Activated CD4-positive, alpha-beta T cell treated with anti-CD3 and anti-CD28 coated beads, Interleukin-2, amount 50 U/mL, for 1 hour (primary cell): ENCODE measurements at places on chromosomes 7 and 10.

DNA sequence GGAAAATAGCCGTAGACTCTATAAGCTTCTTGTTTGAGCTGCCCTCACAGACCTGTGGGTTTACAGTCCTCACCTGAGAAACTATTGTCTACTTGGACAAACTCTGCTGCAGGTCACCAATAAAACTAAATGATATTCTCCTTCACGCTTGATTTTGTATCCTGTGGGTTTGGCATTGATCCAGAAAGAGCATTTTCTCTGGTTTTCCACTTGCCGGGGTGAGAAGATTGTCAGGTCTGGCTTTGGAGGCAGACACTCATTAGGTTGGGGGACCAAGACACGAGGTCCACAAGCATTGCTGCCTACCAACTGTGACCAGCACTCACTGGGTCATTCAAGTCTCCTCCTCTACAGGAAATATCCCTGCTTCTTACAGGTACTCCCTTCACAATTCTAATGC lies 68.5 kb downstream of the CDC14C start:
- no peak for DNase-seq

DNA sequence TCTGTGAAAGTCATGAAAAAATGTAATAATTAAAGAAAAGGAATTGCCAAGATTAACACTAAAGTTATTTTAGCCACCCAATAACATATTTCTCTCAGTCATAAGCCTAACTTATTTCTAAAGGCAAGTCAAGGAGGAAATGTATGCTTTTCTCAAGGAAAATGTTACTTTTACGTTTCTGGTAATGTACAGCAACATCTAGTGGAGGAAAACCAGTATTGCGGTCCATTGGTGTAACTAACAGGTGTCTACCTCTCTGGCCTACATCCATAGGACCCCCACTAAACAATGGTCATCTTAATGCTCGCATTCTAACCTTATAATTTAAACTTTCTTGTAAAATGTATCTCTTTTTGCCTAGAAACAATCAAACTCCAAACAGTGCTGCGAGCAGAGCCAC lies 437.5 kb downstream of the KIF20B start:
- no peak for DNase-seq

DNA sequence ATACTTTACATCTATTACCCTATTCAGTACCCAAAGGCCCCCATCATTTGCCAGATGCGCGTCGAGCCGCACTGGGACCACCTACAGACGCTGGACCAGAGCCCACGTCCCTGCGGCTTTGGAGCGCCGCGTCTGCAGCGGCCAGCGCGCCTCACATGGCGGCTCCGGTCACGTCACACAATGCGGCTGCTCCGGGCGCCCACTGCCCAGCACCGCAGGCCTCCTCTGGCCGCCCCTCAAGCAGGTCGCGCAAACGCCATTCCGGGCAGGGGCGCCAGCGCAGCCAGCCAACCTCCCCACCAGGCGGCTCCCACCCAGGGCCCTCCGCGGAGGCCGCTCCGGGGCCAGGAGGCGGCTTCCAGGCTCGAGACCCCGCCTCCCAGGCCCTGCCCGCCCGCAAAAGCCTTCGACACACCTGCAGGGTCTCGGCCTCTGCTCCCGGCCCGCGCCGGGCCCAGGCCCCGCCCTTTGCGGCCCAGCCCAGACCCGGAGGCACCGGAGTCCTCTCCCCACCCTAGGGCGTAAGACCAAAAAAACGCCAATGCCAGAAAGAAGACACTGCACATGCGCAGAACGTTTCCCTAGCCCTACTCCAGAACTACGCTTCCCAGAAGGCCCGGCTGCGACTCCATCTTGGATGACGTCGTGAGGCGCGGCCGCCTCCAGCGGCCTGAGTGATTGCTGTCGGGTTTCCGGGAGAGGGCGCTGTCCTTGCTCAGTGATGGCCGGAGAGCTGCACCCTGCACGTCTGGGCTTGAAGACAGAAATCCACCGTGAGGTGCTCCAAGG lies at the start of gene ZNF25:
ZNF25 (minus strand) TSS at position 557 of the 789 bp plus-strand sequence. CDS start 4,925 bp downstream, outside the sequence.
- DNase-seq, result peak; percentile 97

- DNase-seq, result no peak
These were observed 172.1 kb downstream of the SLC16A9 start for GRCh38 chr10:59537501-59537900.
